H4 (cell line): ENCODE measurements at places on chromosomes 6 and 20.

DNA sequence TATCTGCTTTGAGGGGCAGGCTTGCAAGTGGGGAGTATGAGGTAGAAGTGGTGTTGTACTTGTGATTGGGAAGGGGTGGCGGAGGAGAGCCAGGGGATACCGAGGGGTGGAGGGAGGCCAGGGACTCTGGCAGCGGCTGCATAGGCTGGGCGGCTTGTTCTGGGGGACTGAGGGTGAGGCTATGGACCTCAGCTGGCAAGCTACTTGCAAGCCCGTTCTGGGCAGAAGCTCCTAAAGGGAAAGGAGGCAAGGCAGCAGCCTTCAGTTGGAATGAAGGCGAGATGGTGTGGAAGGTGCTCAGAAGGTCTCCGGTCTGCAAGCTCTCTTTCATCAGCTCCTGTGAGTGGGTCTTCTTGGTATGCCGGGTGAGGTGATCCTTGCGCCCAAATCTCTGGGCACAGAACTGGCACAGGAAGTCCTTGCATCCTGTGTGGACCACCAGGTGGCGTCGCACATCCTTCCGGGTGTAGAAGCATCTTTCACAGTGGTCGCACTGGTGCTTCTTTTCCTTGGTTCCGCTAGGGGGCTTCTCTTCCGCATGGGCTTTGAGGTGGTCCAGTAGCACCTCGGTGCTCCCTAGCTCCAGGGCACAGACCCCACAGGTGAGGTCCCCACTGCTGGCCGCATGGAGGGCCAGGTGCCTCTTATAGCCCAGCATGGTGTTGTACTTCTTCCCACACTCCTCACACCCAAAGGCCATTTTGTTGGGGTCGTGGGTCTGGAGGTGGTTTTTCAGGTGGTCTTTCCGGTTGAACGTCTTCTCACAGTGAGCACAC, 66.0 kb downstream of the PLAGL1 start:
- peak; percentile 36 for DNase-seq

- DNase-seq, result no peak
Observed at GRCh38 chr20:42370075-42370474, 751.9 kb upstream of the CHD6 start.

DNA sequence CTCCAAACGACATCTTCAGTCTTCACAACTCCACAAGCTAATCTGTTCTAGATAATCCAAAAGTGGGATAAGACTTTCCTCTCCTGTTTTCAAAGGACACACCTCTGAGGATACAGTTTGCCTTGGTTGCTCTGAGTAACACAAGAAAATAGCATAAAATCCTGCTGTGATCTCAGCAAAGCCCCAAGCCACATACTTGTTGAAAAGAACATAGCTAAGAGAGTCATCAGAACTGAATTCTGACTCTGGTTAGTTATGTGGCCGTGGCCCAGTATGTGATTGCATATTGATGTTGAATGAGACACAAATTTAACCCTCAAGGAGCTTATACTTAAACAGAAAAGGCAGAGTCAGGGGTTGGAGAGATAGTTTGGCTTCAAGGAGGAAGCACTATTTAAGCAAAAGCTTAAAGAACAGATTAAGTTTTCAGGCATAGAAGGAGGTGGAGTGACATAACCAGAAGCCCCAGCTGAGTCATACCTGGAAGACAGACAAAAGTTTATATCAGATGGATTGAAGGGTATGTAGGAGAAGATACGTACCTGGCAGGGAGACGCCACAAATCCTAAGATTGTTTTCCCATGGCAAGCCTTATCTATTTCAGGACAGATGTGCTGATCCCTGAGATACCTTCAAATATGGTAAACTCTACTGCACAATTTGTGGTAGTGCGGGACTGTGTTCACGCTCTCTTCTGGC, 41.2 kb downstream of the OPN5 start:
- DNase-seq, result no peak

DNA sequence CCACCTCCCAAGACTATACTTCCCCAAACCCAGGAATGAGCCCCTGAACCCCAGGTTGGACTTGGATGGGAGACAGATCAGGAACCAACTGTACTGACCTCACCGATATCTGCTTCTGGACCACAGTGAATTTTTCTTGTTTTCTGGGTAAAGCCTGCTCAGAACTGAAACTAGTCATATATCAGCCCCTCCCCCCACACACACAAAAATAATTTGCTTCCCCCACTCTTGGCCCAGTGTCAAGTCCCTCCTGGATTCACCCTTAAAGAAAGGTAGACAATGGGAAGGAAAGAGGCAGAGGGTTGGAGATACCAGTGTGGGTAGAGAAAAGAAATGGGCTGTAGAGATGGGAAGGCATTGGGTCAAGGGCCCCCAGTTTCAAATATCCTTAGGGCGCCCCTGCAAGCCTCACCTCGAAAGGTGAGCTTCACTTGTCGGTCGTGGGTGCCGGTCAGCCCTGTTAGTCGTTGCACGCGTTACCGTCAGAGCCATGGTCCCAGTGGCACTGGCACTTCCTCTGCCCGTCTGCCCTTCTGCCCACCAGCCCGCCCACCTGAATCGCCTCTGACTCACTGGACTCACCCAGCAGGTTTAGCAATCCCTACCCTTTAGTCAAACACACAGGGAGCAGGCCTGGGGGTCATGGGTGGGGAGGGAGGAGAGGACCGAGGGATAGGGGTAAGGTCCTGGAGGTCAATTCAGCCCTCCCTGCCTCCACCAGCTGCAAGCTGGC, 8.5 kb upstream of the SPAG4 start:
- DNase-seq, result no peak
